ENCODE measurements at places on chromosomes 2 and 18.

DNA sequence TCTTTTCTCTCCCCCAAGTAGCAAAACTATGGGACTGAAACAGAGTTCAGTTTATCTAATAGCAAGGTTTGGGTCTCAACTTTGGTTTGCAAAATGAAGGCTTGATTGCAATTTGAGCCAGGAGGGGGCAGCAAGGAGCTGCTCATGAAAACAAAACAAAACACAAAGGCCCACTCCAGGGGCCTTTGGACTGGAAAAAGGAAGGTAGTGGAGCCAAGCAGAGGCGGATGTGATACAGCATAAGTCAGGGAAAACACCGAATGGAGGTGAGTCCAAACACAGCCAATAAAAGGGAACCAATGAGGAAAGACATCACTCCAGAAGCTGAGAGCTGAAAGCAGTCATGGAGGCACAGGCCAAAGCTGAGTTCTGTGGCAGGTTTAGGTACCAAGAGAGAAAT, 799.7 kb upstream of the ACVR2A start:
- peak; percentile 61 for DNase-seq

GRCh38 chr2:217919781-217920351, 82.9 kb downstream of the TNS1 start:
- DNase-seq, result no peak

GRCh38 chr18:24491927-24492834, 31.7 kb downstream of the HRH4 start:
- DNase-seq, result no peak

DNA sequence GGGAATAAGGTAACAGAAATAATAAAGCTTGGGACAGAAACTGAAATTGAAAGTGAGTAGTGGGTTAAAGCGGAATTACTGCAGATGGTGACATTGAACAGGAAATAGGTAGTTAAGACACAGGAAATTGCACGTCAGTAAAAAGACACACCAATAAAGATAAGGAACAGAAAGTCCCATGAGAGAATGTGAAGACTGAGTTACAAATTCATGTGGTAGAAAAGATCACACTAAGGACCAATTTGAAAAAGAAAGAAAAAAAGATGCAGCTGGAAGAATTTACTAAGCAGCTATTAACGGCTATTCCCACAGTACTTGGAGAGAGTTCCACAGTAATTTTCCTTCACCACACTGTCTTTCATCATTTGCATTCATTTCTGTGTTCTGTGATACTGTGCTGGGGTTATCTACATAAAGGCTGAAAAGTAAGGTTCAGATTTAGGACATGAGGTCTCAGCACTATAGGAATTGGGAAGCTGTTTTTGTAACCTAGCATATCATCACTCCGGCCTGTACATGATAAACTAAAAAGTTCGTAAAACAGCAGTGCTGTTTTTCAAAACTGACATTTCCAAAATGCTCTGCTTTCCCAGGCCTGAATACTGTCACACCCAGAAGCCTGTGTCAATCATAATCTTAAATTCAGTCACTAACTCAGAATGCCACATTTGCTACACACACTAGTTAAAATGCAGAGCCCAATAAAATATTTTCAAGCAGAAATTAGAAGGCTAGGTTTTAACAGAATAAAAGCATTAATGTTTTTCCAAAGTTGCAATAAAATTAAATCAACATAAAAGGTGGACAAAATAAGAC, 42.9 kb downstream of the SRBD1 start:
- no peak for DNase-seq

GRCh38 chr2:20509770-20510490, 63.1 kb downstream of the RHOB start:
- peak; percentile 72 for DNase-seq

GRCh38 chr2:48253301-48253700, 276.7 kb upstream of the STON1 start:
- no peak for DNase-seq

GRCh38 chr18:62876111-62876510, 160.8 kb downstream of the PHLPP1 start:
- DNase-seq, result no peak

- DNase-seq, result no peak
Measured at GRCh38 chr2:168217920-168218319, 29.5 kb downstream of the STK39 start.

GRCh38 chr2:233247744-233248143, 3.7 kb upstream of the ATG16L1 start:
- no peak for DNase-seq

DNA sequence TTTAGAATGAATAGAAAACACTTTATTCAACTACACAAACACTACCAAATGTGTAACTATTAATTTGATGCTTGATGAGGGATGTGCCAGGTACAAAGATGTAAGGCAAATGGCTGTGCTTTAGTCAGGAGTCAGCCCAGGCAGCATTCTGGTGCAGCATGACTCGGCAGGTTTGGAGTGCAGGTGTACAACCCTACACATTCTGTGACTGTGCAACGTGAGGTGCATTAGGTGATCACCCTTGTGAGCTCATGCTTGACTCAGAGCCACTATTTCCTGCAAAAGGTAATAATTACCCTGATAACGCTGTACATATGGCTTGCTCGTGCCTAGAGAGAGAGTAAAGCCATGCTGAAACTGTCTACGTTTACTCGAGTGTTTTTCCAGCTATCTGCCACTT, 288.7 kb upstream of the DSEL start:
- DNase-seq, result no peak

DNA sequence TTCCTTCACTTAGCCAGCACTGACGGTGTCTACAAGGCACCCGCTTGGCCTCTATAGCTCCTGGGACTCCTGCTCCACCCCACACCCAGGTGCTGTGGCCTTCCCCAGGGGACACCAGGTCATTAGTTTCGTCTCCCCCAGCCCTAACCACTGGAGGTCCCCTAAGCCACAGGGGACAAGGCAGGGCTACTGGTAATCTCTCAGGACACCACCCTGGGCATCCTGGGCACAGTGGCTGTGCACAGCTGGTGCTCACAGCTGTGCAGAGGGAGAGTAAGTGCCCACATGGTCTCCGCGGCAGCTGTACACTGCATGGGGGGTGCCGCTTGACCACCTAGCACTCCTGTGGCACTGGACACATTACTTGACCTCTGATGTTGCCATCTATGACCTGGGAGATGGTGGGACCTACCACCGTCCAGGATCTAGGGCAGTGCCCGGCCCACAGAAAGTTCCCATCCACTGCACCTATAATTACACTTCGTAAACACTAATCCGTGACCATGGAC, 134.0 kb downstream of the HDAC4 start:
- no peak for DNase-seq

DNA sequence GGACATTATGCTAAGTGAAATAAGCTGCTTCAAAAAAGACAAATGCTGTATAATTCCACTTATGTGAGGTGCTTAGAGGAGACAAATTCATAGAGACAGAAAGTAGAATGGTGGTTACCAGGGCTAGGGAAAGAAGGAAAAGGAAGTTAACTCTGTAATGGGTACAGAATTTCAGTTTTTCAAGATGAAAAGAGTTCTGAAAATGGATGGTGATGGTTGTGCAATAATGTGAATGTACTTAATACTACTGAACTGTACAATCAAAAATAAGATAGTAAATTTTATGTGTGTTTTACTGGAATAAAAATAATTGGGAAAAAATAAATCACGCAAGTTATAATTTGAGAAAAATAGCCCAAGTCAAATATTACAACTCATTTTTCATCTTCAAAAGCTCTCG, 27.5 kb downstream of the ARHGAP25 start:
- no peak for DNase-seq

- DNase-seq, result no peak
Measured at GRCh38 chr18:525036-525797, 24.7 kb upstream of the COLEC12 start.

DNA sequence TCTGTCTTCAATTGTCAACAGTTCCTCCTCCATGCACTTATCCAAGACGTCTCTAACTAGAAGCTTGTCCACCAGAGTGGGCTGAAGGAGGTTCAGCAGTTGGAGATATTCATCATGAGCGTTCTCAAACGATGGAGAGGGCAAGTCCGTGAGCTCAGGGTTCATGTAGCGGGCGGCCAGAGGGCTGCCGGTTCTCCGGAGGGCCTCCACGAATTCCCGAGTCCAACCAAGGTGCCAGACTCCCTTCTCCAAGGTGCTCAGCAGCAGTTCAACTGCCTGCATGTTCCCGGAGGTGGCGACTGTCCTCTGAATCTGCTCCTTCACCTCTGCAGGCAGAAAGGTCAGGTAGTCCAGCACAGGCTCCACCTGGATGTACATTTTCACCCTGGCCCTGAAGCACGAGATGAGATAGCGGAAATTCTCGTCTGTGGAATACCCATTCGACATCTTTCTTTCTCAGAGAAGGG, 590 bp downstream of the IFIH1 start:
- no peak for DNase-seq

GRCh38 chr2:127254386-127254981, 34.4 kb upstream of the CYP27C1 start:
- DNase-seq, result no peak

DNA sequence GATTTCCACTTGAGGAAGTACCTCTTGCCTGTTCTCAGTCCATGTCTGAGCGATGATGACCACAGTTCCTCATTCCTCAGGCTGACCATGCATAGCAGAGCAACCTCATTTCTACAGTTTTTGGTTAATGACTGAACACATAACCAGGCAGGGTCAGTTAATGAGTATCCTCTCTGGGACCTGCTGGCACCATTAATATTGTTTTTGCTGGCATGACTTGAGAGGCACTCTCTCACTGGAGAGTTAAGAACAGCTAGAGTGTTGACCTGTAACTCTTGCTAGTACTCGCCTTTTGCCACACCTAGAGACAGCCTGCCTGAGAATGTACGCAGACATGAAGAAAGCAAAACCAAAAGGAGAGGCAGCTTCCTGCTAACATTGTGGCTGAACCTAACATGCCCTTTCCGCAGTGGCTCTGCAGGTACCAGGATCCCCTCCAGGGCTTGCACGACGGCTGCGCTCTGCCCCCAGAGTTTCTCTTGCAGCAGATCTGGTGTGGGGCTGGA, 23.9 kb downstream of the PECR start:
- no peak for DNase-seq

DNA sequence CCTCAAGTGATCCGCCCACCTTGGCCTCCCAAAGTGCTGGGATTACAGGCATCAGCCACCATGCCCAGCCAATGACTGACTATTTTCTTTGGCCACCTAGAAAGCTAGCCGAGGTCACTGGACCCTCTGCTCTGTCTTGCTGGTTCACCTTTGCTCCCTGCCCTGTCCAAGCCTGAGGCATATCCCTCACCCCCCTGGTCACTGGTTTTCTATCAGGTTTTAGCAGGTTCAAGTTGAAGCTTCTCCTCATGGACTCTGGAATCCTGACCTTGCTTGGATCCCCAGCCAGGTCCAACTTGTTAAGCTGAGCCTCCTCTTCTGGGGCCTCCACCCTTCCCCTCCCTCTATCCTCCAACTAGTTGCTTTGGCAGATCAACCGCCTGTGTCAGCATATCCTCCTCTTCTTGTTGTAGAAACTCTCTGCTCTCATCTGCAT, 33.4 kb downstream of the PAX8 start:
- no peak for DNase-seq

- no peak for DNase-seq
Measured at GRCh38 chr2:231384970-231385369, 10.5 kb upstream of the B3GNT7 start.

GRCh38 chr2:148052687-148053086, 31.8 kb downstream of the MBD5 start:
- DNase-seq, result no peak

- no peak for DNase-seq
Measured at GRCh38 chr2:705971-706511, 28.8 kb upstream of the TMEM18 start.

- DNase-seq, result no peak
Measured at GRCh38 chr2:108228537-108228936, 11.2 kb upstream of the SULT1C3 start.

GRCh38 chr2:145050134-145050533, 530.2 kb upstream of the ZEB2 start:
- DNase-seq, result no peak

GRCh38 chr2:237652181-237652580, 24.8 kb downstream of the LRRFIP1 start:
- no peak for DNase-seq

- DNase-seq, result no peak
Measured at GRCh38 chr2:158120664-158121641, 19.3 kb downstream of the UPP2 start.

DNA sequence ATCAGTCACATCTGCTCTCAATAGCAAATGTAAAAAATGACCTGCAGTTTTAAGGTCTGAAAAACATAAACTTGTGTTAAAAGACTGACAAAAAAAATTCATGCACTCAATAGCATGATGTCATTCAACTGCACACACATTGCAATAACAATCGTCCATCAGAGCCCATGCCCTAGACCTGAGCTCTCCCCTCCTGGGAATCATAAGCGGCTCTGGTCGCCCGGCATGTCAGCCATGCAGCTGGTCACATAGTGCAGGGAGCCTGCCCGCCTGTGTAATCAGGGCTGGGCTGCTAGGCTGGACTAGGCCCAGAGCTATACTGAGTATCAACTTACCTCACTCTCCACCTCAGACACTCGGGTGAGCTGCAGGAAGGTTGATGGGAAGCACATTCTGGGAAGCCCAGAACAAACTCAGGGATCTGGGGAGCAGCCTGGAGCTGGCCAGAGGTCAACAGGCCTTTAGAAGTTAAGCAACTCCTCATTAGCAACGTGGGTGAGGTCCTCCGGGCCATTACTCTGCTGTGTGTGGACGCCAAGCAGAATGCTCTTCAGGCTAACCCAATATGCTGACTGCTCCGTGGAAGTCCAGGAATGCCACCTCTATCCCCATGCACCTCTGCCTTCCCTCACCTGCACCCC, 165.5 kb downstream of the TTC32 start:
- DNase-seq, result no peak

DNA sequence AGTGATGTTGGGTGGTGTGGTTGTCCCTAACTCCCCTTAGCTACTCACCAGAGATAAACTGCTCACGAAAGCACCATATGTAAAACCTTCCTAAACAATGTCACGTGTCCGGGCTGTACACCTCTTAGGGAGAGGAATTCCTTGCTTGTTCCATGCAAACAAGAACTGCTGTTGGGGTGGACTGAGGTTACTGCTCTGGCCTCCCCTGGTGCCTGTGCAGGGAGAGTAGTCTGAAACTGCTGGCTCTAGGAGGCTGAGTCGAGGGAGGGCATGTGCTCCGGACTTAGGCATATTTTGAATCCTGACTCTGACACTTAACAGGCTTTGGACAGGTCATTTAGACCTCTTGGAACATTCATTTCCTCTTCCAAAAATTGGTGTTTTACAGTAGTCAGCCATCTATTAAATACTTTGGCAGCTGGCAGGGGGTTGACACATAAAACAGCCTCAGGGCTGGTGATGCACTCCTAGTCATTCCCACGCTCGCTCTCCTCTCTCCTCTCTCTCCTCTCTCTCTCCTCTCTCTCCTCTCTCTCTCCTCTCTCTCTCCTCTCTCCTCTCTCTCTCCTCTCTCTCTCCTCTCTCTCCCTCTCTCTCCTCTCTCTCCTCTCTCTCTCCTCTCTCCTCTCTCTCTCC, 10.6 kb downstream of the THNSL2 start:
- no peak for DNase-seq

- no peak for DNase-seq
Measured at GRCh38 chr2:128139624-128140023, 48.6 kb downstream of the UGGT1 start.
